Uterus (tissue), 4 donors: ENCODE measurements at places on chromosomes 6 and 20. TPM values are rescaled to one million over a fixed set of nuclear protein-coding genes. Genes with fewer than 3 reads are reported as not detected.

The FAM83C gene
- total RNA-seq = not detected

The EFCAB8 gene
- total RNA-seq = 1.5 TPM

The APOBEC2 gene
- not detected for total RNA-seq

The CUL9 gene
- total RNA-seq = 31.0 TPM

The WFDC5 gene
- not detected for total RNA-seq

The SENP6 gene
- 258 TPM for total RNA-seq

The COL9A1 gene
- total RNA-seq = not detected

The IL17F gene
- total RNA-seq = not detected

DNA sequence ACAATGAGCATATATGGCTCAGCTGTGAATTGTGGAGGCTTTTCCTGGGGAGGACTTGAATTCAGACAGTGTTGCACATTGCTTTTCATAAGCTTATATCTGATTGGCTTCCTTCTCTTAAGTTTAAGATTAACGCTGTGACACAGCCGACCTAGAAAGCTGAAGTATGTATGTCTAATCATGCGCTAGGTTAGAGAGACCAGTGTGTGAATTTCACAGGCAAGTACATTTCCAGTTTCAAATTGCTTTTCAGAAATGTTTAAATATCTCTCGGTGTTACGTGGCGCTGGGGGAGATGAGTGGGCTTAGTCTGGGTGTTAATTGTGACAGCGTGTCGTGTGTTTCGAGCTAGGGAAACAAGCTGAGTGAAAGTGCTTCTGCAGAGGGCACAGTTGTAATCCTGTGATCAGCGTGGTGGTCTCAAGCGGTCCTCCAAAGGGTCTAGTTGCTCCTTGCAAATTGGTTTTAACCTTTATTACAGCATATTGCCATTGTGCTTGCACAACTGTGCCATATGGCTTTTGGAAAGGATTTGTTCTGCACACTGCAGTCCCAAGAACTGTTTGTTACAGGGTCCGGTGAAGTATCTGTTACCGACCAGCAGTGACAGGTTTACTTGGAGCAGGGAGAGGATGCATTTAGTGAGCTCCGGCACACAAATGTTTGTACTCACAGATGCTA is 166.6 kb downstream of the SASH1 start:
- H3K27me3 ChIP-seq = no peaks in the 10 kb centered on the region
- no peak for DNase-seq
- H3K4me1 ChIP-seq = peaks cover 7% of the 10 kb centered on the region
- peak overlapping the region; percentile 43 for H3K4me3 ChIP-seq

GRCh38 chr6:125814481-125814880 is 23.7 kb downstream of the NCOA7 start:
- H3K27me3 ChIP-seq = no peaks in the 10 kb centered on the region
- H3K4me1 ChIP-seq = peaks cover 11% of the 10 kb centered on the region
- H3K36me3 ChIP-seq = no peaks in the 10 kb centered on the region
- H3K4me3 ChIP-seq = no peak overlapping the region
- peak overlapping the region; percentile 24 for H3K27ac ChIP-seq

GRCh38 chr6:143368426-143368825 is 82.1 kb downstream of the ADAT2 start:
- no peaks in the 10 kb centered on the region for H3K27me3 ChIP-seq
- no peak overlapping the region for H3K4me3 ChIP-seq
- no peak overlapping the region for H3K27ac ChIP-seq

DNA sequence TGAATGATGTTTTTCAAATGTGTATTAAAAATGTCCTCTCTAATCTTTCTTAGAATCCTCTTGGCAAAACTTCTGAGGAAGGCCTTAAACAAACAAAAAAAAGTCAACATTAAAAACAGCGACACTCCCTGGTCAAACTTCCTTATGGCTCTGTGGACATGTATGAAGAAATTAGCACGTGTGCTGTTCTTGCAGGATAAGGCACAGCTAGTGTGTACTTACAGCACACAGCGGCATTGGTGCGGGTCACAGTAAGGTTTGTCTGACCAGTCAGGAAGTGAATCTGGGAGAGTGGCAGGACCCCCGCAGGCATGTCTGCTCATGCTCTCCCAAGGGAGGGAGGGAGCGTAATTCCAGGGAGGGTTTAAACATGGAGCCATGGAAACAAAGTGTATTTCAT is 38.8 kb downstream of the SLC22A1 start:
- no peak overlapping the region for H3K4me3 ChIP-seq
- no peaks in the 10 kb centered on the region for H3K4me1 ChIP-seq
- DNase-seq = no peak
- H3K27me3 ChIP-seq = no peaks in the 10 kb centered on the region

DNA sequence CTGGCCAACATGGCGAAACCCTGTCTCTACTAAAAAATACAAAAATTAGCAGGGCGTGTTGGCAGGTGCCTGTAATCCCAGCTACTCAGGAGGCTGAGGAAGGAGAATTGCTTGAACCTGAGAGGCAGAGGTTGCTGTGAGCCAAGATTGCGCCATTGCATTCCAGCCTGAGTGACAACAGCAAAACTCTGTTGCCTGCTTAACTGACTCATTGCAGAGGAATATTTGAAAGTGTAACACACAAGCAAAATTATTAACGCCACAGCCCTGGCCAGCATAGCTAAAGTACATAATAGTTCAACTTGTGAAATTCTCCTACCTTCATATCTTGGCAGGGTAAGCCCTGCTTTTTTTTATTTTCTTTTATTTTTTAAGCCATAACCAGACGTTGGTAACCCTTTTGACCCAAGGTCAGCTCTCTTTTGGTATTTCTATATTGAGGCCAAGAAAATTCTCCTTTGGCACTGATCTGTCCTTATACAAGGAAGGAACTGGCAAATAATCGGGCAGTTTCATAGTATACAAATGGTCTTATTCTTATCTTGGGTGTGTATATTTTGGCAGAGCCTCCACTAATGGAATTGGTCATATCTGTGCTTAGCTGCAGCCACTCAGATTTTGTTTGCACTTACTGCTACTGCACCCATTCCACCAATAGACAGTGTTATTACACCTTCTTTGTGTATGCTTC is 4.0 kb upstream of the ADGRF5 start:
- H3K27me3 ChIP-seq = no peaks in the 10 kb centered on the region
- no peak overlapping the region for H3K27ac ChIP-seq
- DNase-seq = peak; percentile 38
- H3K4me3 ChIP-seq = no peak overlapping the region

DNA sequence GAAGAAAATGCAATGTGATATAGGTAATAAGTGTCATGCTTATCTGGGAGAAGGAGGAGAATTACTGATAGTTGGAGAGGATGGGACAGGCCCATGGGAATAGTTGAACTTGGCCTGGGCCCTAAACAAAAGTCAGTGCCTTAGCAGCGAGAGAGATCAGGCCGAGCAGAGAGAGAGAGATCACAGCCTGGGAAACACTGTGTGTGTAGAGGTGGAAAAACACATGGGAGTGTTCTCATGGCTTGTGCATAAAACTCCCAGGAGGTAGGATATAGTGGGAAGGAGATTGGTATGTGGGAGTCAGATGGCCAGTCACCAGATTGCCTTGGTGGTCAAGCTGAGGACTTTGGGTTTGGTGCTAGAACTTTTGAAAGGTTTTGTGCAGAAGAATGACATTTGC is 47.6 kb downstream of the FIG4 start:
- H3K27me3 ChIP-seq = no peaks in the 10 kb centered on the region
- H3K4me1 ChIP-seq = no peaks in the 10 kb centered on the region
- no peak overlapping the region for H3K4me3 ChIP-seq
- no peak overlapping the region for H3K27ac ChIP-seq
- H3K36me3 ChIP-seq = no peaks in the 10 kb centered on the region

DNA sequence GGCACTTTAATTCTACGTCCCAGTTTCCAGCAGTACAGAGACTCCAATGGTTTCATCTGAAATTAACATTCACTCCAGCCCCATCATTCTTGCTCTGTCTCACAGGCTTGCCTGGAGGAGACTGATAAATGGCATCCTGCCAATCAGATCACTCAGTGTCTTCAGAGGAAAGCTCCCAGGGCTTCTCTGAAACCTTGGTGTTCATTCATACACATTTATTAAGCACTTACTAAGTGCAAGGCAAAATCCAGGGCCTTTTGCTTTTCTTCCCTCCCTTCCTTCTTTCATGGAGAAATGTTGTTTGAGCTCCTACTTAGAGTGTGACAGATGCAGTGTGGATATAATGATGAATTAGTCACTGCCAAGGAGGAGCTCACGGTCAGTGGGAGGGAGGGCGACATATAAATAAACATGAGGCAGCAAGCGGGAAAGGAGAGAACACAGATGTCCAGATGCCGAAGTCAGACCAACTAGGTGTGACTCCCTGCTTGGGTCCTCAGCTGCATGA is 106.7 kb upstream of the DTNBP1 start:
- H3K4me1 ChIP-seq = no peaks in the 10 kb centered on the region
- no peaks in the 10 kb centered on the region for H3K27me3 ChIP-seq
- no peak overlapping the region for H3K4me3 ChIP-seq
- no peaks in the 10 kb centered on the region for H3K36me3 ChIP-seq

- peak overlapping the region; percentile 92 for H3K27ac ChIP-seq
- H3K27me3 ChIP-seq = no peaks in the 10 kb centered on the region
- DNase-seq = no peak
- H3K4me1 ChIP-seq = peaks cover 8% of the 10 kb centered on the region
These were observed 37.9 kb downstream of the ERMARD start for GRCh38 chr6:169789146-169789943.

DNA sequence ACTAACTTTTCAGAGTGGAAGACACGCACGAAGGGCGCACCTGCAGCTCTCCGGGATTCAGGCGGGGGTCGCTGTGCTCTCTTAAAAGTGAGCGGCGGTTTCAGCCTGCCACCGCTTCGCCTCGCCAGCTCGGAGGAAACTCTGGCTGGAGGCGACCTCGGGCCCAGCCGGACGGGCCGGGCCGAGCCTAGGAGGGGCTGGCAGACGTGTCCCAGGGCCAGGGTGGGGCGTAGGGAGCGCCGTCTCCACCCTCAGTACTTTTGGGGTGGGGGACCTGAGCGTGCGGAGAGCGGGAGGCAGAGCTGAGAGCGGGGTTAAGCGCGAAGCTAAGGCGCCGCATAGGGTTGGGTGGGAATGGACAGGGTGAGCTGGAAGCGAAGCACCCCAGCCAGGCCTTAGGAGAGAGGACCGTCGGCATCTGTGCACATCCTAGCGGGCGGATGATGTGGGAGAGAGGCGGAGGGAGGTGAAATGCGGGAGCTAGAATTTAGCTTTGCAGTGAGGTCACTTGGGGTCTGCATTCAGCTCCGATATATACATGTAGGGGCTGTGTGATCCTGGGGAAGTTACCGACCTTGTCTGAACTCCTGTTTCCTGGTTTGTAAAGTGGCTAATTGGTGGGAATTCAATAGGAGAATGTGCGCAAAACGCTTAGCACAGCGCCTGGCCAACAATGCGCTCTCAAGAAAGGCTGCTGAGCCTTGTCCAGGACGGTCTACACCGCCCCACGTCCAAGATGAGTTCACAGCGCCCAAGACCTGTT is 6.5 kb upstream of the TFAP2A start:
- peaks cover 3% of the 10 kb centered on the region for H3K27me3 ChIP-seq
- DNase-seq = no peak
- no peaks in the 10 kb centered on the region for H3K36me3 ChIP-seq
- H3K4me1 ChIP-seq = peaks cover 6% of the 10 kb centered on the region
- H3K4me3 ChIP-seq = no peak overlapping the region
- H3K27ac ChIP-seq = no peak overlapping the region

DNA sequence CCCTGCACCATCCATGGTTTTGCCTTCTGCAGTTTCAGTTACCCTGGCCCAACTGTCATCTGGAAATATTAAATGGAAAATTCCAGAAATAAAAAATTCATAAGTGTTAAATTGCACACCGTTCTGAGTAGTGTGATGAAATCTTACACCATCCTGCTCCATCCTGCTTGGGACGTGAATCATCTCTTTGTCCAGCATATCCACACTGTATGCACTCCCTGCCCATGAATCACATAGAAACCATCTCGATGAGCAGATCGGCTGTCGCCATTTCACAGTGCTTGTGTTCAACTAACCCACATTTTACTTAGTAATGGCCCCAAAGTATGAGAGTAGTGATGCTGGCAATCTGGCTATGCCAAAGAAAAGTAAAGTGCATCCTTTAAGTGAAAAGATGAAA is 105.9 kb upstream of the ID4 start:
- no peaks in the 10 kb centered on the region for H3K27me3 ChIP-seq
- no peaks in the 10 kb centered on the region for H3K4me1 ChIP-seq
- no peaks in the 10 kb centered on the region for H3K36me3 ChIP-seq
- DNase-seq = no peak
- H3K27ac ChIP-seq = no peak overlapping the region

DNA sequence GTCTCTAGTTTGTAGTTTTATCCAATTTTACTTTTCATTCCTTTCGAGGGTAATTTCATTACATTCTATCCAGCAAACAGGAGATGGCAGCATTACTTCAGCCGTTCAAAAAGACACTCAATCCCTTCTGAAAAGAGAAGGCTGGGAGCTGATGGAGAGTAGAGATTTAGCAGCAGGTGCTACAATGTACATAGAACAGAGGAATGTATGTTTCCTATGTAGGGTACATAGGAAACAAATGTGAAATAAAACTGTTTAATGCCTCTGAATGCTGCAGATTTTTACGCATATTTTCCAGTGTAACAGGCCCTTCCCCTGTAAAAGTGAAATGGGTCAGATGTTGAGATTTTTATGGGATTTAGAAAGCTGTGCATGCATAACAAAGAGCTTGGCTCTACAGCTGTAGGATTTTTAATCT is 16.0 kb downstream of the RPS12 start:
- H3K36me3 ChIP-seq = no peaks in the 10 kb centered on the region
- H3K27me3 ChIP-seq = no peaks in the 10 kb centered on the region
- no peak for DNase-seq
- H3K4me3 ChIP-seq = no peak overlapping the region

DNA sequence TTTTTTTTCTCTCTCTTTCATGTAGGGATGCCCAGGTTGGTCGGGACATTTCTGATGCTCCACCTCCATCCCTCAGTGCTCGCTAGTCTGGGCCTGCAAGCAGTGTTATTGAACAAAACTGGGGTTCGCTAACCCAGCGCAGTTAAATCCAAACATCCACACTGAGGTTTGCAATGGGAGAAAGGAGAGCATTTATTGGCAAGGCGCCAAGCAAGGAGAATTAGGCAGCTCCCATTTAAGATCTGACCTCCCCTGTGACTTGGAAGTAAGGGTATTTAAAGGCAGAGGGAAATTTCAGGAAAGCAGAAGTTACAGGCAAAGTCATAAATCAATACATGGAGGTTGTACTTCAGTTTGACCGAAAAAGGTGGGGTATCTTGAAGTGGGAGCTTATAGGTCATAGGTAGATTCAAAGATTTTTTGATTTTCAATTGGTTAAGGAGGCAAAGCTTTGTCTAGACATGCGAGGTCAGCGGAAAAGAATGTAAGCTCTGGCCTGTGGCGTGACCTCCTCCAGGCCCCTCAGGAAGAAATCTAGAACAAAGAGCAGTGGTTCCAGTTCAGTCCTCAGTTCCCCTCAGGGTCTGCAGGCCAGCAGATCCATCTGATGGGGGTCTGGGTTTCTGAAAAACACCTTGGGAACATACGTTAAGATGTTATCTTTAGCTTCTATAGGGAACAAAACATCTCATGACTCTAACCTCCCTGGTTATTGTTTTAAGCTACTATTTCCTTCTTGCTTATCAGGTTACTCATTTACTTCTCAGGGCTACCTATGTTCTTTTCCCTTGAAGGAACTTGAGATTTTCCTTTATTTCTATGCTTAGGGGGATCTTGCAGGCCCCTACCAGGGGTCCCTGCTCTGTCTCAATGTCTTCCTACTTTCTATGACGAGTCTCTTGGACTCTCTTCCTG is 66.0 kb upstream of the KIF16B start:
- H3K36me3 ChIP-seq = no peaks in the 10 kb centered on the region
- H3K4me1 ChIP-seq = no peaks in the 10 kb centered on the region
- H3K4me3 ChIP-seq = no peak overlapping the region
- H3K27me3 ChIP-seq = no peaks in the 10 kb centered on the region
